ENCODE measurements at places on chromosomes 7 and 10.

- no peak for DNase-seq
These were observed 471.9 kb upstream of the CELF2 start for GRCh38 chr10:10545771-10546170.

DNA sequence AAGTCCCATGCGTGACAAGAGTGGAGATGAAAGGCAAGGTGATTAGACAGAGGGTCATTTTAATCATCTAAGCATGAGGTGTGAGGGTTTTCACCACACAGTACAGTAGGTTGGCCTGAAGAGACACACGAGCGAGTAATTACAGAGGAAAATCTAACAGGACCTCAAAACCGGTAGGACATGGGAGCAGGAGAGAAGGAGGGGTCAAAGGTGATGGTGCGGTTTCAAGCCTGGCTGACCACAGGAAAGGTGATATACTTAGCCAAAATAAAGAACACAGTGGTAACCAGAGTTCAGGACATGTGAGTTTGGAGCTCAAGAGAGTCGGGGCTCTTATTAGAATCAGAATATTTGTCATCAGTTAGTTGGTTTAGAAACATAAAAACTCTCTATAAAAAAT lies 20.0 kb downstream of the GLI3 start:
- DNase-seq = no peak

- DNase-seq = no peak
These were observed 38.0 kb downstream of the POLR1F start for GRCh38 chr7:19670806-19671205.

DNA sequence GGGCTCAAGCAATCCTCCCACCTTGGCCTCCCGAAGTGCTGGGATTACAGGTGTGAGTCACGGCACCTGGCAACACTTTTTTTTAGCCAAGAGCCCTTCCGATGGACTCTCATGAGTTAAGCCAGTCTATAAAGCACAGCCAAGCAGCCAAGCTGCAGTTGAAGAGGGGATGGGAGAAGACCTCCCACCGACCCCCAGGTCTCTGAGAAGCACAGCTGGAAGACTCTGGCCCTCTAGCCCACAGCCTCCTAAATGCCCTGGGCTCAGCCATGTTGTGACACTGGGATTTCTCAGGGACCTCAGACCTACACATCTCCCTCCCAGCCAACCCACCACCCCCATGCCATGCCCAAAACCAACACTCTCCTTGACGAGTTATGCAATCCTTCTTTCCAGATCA lies 31.1 kb downstream of the CALML3 start:
- DNase-seq = no peak

DNA sequence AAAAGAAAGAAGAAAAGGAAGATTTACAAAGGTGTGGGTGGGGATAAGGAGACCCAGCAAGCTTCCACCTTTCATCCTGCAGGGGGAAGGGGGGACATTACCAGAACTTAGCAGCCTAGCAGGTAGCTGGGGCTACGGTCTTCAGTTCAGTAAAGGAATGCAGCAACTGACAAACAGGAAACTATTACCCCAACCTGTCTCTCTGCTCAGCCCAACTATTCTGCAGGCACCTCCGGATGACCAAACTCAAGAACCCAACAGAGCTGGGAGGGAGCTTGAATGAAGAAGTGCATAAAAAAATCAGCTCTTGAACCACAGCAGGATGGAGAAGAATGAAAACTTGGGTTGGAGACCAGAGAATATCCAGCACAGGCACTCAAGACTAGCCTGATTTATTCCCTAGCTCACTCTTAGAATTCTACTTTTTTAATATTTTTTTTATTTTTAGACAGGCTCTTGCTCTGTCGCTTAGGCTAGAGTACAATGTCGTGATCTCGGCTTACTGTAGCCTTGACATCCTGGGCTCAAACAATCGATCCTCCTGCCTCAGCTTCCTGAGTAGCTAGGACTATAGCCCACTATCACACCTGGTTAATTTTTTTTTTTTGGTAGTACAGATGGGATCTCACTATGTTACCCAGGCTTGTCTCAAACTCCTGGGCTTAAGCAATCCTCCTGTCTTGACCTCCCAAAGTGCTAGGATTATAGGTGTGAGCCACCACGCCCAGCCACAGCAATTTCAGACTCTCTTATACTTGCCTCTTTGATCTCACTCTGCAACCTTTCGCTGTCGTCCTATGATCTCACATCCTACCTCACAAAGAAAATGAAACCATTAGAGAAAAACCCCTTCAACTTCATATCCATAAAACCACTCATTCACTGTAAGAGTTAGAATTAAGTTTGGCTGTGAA lies 18.5 kb upstream of the C10orf67 start:
- no peak for DNase-seq

GRCh38 chr10:34240039-34240438 lies 575.1 kb downstream of the PARD3 start:
- no peak for DNase-seq

GRCh38 chr7:130930681-130931080 lies 196.7 kb upstream of the KLF14 start:
- DNase-seq = no peak

All from stimulated activated CD8-positive, alpha-beta memory T cell treated with anti-CD3 and anti-CD28 coated beads, Interleukin-4, amount 100 ng/mL, for 1 hour (primary cell).